Type B pancreatic cell (in vitro differentiated cells): ENCODE measurements at places on chromosomes 2 and 18.

- H3K4me3 ChIP-seq, result peak overlapping the region; percentile 46
- H3K36me3 ChIP-seq, result no peaks in the 10 kb centered on the region
- peak overlapping the region; percentile 6 for H3K27ac ChIP-seq
- H3K27me3 ChIP-seq, result peaks cover 100% of the 10 kb centered on the region
- no peak for DNase-seq
These were observed 6.3 kb upstream of the EN1 start for GRCh38 chr2:118853651-118854291.

DNA sequence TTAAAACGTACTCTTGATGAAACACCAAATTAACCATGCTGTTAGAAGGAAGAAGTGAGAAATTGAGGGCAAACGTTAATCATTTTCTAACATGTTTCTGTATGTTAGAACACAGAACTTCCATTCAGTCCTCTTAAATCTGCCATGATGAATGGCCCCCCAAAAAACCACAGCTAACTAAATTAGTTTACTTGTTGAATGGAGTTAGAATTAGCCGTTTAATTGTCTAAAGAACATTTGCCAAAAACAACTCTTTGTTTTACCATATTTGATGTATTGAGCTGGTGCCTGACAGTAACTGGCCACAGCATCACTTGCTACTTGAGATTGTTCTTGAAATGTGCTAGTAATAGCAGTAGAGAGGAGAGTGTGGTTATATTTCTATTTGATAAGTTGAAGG, 12.7 kb downstream of the CCNYL1 start:
- H3K4me3 ChIP-seq, result no peak overlapping the region
- H3K27ac ChIP-seq, result no peak overlapping the region
- H3K4me1 ChIP-seq, result peaks cover 8% of the 10 kb centered on the region
- peaks cover 14% of the 10 kb centered on the region for H3K36me3 ChIP-seq

DNA sequence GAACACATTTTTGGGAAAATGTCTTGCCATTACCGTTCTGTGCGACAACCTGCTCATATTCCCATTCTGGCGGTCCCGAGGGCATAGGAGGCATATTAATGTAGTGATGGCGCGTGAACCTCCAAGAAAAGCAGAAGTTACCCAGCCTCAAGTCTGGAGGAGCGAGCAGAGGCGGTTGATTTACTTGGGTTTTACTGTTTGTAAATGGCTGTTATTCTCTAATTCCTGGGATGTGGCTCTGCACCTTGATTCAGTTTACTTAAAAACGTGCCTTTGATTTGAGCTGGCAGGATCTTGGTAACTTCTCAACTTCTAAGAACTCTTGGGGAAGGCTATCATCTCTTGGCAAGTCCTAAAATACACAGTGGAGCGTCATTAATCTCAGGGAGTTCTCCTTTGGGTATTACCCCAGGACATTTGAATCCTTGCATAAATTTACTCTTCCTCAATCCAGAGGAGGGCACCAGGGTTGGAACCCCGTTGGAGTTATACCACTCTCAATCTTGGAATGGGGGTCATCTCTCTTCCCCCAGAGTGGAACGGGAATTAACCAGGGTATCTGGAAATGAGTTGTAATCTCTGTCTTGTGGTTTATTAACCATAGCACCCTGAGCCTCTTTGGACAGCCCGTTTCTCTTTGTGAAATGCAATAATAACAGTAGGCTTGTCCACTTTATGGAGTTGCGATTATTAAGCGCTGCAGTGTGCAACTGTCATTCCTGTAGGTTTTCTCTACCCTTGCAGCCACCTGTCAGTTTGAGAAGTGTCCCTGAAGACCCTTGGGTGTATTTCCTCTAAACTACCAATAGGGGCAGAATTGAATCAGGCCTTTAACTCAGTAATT, 2.1 kb downstream of the HK2 start:
- peaks cover 23% of the 10 kb centered on the region for H3K27me3 ChIP-seq
- H3K4me3 ChIP-seq, result peak overlapping the region; percentile 99
- peak overlapping the region; percentile 86 for H3K27ac ChIP-seq
- peaks cover 20% of the 10 kb centered on the region for H3K4me1 ChIP-seq

GRCh38 chr2:196234672-196235071, 63.3 kb upstream of the STK17B start:
- no peak for DNase-seq
- no peaks in the 10 kb centered on the region for H3K27me3 ChIP-seq
- peak overlapping the region; percentile 37 for H3K27ac ChIP-seq
- H3K4me1 ChIP-seq, result peaks cover 6% of the 10 kb centered on the region
- H3K4me3 ChIP-seq, result no peak overlapping the region

- no peaks in the 10 kb centered on the region for H3K27me3 ChIP-seq
- no peak for DNase-seq
- H3K36me3 ChIP-seq, result peaks cover 11% of the 10 kb centered on the region
- no peak overlapping the region for H3K27ac ChIP-seq
- H3K4me1 ChIP-seq, result peaks cover 44% of the 10 kb centered on the region
These were observed 5.6 kb downstream of the KLF7 start for GRCh38 chr2:207160115-207160514.

DNA sequence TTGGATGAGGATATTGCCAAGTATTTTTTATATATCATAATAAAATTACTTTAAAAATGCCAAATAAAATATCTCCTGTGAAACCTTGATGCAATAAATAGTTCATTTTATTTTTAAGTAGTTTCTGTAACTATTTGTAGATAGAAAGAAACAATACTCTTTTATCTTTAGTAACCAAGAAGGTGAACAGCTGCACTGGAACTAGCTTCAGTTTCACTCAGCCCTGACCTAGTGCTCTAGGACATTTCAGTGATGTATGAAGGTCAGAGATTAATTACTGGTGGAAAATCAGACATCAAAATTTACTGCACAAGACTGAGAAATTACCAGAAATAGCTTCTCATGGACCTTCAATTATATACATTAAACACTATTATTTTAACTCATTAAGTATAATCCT, 1305.0 kb downstream of the CNTNAP5 start:
- H3K27ac ChIP-seq, result no peak overlapping the region
- no peak overlapping the region for H3K4me3 ChIP-seq
- no peaks in the 10 kb centered on the region for H3K27me3 ChIP-seq
- no peak for DNase-seq

- H3K4me1 ChIP-seq, result peaks cover 22% of the 10 kb centered on the region
- DNase-seq, result no peak
- peak overlapping the region; percentile 67 for H3K4me3 ChIP-seq
- no peaks in the 10 kb centered on the region for H3K27me3 ChIP-seq
- peaks cover 47% of the 10 kb centered on the region for H3K36me3 ChIP-seq
These were observed 8.5 kb downstream of the EIF2AK2 start for GRCh38 chr2:37148325-37148724.

- H3K27me3 ChIP-seq, result no peaks in the 10 kb centered on the region
- no peak overlapping the region for H3K27ac ChIP-seq
- peaks cover 53% of the 10 kb centered on the region for H3K4me1 ChIP-seq
These were observed 102.4 kb upstream of the ZFP36L2 start for GRCh38 chr2:43328832-43329231.

DNA sequence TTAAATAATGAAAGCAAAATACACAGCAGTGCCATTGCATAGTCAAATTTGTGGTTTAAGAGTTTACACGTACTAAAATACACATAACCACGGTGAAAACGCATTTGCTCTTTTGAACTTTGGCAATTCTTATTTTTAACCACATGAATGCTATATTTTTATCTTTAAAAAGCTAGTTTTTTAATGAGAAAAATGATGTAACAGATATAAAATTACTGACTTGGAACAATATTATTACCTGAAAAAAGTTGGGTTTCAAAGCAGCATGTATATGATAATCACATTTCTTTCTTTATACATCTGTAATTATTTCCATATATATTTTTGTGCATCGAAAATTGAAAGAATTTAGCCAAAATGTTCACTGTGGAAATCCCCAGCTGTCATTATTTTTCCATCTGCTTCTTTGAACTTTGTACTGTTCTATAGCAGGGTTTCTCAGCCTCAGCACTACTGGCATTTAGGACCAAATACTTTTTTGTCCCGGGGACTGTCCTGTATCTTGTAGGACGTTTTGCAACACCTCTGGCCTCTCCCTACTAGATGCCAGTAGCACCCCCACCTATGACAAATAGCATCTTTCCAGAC, 75.9 kb upstream of the CAB39 start:
- H3K36me3 ChIP-seq, result no peaks in the 10 kb centered on the region
- DNase-seq, result no peak
- H3K4me1 ChIP-seq, result no peaks in the 10 kb centered on the region
- H3K27me3 ChIP-seq, result no peaks in the 10 kb centered on the region
- H3K4me3 ChIP-seq, result no peak overlapping the region

DNA sequence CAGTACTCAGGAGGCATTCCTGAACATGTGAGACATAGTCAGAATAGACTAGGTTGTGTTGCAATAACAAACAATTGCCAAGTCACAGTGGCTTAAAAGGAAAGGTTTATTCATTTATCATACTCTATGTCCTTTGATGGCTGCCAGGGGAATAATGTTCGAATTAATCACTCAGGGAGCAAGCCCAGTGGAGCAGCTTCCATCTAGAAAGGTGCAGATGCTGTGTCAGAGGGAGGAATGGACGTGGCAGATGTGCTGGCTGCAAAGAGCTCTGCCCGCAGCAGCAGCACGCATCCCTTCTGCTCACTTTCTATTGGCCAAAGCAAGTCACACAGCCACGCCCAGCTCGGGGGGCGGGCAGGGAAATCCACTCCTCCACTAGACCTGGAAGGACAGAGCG, 105.9 kb upstream of the AQP4 start:
- H3K27me3 ChIP-seq, result no peaks in the 10 kb centered on the region
- H3K36me3 ChIP-seq, result no peaks in the 10 kb centered on the region
- DNase-seq, result no peak
- H3K4me1 ChIP-seq, result peaks cover 4% of the 10 kb centered on the region
- no peak overlapping the region for H3K4me3 ChIP-seq

DNA sequence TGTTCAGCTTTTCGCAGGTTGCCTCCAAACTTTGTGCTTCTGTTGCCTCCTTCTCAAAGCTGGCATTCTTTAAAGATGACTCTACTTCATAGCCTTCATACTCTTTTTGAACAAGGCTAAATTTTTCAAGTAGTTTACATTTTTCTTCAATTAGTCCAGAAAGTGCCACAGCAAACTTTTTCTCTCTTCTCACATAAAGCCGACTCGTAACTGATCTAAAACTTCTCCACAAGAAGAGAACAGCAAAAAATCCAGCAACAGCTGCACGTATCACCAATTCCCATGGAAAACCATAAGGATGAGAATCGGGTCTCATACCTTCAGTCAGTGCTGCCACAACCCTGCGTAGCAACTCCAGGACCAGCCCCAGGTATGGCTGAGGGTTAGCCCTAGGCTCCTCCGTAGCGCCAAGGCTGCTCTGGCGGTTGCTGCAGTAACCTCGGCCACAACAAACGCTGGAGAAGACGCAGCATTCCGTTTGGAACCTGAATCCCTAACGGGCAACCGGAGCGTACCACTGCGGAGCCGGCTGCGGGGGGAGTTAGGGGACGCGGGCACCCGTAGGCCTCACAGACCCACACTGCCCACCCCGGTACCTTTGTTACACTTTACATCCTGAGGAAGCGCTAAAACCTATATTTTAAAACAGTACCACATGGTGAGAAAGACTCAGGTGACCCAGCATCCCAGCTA, at the start of gene CTAGE1:
Gene CTAGE1, minus strand, starts transcription at position 420 of the 693 bp plus-strand sequence. Its CDS starts 104 bp downstream, at position 316.
- no peak within 1 kb of the TSS for H3K4me3 ChIP-seq
- H3K27me3 ChIP-seq, result peaks cover 52% of the 10 kb centered on the region
- no peak for DNase-seq
- H3K4me1 ChIP-seq, result no peaks in the 10 kb centered on the region
- no peak within 1 kb of the TSS for H3K27ac ChIP-seq

DNA sequence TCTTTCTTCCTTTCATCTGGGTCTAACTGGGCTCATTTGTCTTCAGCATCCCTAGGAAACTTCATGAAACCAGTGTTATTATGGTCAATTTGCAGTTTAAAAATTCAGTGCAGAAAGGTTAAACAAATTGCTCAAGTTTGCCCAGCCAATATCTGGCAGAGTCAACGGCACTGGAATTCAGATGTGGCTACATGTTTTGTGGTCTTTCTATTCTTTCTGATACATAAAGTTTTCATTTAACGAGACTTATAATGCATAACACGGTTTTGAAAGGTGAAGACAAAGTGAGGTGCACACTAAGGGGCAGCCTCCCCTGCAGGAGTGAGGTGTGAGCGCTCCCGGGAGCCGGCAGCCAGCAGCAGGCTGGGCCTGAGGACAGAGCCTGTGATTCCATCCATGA, 164.6 kb downstream of the RTP5 start:
- H3K36me3 ChIP-seq, result no peaks in the 10 kb centered on the region
- H3K27ac ChIP-seq, result no peak overlapping the region
- no peak overlapping the region for H3K4me3 ChIP-seq
- DNase-seq, result no peak
- no peaks in the 10 kb centered on the region for H3K4me1 ChIP-seq

DNA sequence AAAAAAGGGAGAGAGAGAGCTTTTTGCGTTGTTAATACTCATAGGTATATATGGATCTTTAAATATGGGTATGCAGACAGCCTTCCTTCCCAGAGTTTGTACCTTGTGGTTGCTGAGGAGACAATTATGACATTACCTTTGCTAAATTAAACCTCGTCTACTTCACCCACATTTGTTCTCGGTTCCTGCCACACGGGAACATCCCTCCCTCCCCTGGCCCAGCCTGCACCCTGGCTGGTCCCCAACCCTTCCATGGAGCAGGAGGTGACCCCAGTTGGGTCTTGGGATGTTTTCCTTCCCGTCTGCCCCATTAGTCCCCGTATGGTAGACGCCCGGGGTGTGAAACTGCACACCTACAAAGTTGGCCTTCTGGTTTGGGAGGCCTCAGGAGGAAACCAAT, 105.3 kb upstream of the FZD7 start:
- DNase-seq, result no peak
- no peak overlapping the region for H3K27ac ChIP-seq
- H3K36me3 ChIP-seq, result no peaks in the 10 kb centered on the region
- H3K4me1 ChIP-seq, result peaks cover 65% of the 10 kb centered on the region
- H3K4me3 ChIP-seq, result no peak overlapping the region

DNA sequence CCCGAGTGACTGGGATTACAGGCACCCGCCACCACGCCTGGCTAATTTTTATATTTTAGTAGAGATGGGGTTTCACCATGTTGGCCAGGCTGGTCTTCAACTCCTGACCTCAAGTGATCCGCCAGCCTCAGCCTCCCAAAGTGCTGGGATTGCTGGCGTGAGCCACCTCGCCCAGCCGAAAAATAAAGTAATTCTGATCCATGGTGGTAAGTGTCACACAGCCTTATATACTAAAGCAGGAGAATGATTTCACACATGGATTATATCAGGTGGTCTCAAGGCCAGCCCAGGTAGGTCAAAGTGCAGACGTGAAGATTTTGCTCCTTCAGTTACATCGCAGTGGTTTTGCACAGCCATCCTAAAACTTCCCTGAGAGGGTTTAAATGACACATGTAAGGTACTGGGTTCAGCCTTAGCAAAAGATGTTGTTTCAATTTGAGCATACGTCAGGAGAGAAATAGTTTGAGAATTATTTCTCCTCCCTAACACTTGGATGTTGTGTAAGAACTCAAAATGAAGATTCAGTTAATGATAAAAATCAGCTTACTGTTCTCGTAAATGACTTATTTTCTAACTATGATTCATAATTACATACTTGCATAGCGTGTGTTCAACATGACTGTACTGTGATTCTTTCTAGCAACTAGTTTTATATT, 93.0 kb upstream of the SLC39A10 start:
- no peaks in the 10 kb centered on the region for H3K27me3 ChIP-seq
- H3K4me3 ChIP-seq, result no peak overlapping the region
- H3K27ac ChIP-seq, result no peak overlapping the region
- no peak for DNase-seq

GRCh38 chr2:63654959-63655358, 66.2 kb downstream of the MDH1 start:
- no peaks in the 10 kb centered on the region for H3K27me3 ChIP-seq
- DNase-seq, result no peak
- no peaks in the 10 kb centered on the region for H3K4me1 ChIP-seq
- no peak overlapping the region for H3K27ac ChIP-seq
- H3K4me3 ChIP-seq, result no peak overlapping the region

- peaks cover 45% of the 10 kb centered on the region for H3K4me1 ChIP-seq
- H3K4me3 ChIP-seq, result no peak overlapping the region
- peaks cover 51% of the 10 kb centered on the region for H3K36me3 ChIP-seq
- no peak for DNase-seq
- no peak overlapping the region for H3K27ac ChIP-seq
- H3K27me3 ChIP-seq, result no peaks in the 10 kb centered on the region
These were observed 66.3 kb downstream of the NRP2 start for GRCh38 chr2:205748639-205749038.
